ENCODE measurements at places on chromosomes 6 and 20.
A peak's percentile ranks its signal among the peaks of the same experiment; 100 is the strongest.

- peak; percentile 65 for DNase-seq
Observed at GRCh38 chr6:3960754-3961361, 111.7 kb downstream of the FAM50B start.

DNA sequence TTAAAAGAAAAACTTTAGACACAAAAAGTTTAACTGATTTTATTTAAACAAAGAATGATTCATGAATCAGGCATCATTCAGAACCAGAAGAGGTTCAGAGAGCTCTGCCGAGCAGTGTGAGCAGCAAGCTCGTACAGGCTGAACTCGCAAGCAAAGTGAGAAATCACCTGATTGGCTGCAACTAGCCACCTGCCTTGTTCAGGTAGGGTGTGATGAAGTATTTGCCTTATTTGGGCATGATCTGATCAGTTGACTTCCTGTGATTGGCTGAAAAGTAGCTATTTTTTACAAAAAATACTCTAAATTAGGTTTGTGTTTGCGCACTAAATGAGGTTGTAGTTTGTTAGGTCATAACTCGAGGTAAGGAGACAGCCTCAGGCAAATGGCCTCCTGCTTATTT is 80.7 kb downstream of the HIVEP1 start:
- DNase-seq, result no peak

DNA sequence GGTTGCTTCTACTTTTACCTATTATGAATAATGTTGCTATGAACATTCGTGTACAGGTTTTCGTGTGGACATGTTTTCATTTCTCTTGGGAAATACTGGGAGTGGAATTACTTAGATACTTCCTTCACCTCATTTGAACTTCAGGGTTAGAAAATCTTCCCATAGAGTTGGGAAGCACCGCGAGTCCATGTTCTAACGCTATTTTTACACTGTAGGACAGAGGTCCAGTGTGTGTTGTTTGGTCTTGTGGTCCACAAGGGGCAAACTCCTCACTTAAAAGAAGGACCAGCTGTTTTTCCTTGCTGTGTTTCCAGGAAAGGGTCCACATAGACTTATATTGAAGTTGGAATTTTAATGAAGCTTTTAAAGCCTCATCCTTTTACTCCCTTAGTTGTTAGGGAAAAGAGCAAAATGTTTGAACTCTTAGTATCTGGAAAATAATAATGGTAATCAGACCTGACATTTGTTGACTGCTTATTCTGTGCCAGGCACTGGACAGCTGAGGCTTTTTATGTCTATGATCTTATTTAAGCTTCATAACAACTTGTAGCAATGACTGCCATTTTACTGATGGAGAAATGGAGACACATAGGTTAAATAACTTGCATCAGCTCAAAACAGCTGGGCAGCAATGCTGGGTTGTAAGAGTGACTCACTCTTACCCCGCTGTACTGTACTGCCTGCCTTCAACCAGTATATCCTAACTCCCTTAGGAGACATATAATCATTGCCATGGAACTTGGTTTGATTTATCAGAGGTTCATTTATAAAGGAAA is 52.0 kb downstream of the CDC5L start:
- peak; percentile 23 for DNase-seq

DNA sequence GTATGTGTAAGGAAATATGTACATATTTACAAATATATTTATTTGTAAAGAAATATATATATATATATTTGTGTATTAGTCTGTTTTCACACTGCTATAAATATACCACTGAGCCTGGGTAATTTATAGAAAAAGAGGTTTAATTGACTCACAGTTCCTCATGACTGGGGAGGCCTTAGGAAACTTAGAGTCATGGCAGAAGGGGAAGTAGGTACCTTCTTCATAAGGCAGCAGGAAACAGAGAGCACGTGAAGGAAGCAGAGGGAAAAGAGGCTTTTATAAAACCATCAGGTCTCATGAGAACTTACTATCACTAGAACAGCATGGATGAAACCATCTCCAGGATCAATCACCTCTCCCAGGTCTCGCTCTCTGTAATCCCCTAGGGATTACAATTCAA is 644.5 kb upstream of the HS3ST5 start:
- DNase-seq, result no peak

DNA sequence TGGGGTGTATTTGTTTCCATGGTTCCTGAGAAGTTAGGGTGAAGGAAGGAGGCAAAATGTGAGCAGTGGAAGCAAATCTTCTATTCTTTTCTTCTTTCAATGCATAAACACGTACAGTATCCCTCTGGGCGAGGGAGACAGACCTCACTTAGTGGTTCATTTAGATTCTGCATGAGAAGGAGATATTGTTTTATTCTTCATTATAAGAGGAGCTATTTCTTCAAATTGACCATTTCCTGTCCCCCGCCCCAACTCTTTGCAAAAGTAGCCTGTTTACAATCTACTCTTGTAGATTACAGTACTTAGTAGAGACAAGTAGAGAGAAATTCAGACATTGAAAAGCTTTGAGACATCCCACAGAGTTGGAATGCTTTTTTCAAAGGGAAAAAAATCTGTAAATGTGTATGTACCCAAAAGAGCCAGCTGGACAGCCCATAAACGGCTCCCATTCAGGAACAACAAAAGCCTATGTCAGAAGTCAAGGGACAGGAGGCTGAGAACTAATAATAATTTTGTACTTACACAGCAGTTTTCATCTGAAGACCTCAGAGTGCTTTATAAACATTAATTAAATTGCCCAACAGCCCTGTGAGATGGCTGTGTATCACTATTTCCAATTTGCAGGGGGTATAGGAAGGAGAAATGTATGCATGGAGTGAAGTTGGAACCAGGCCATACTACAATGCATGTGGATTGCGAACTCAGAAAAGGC is 23.9 kb downstream of the CD83 start:
- DNase-seq, result no peak

- no peak for DNase-seq
Observed at GRCh38 chr20:1101533-1101932, 16.9 kb upstream of the PSMF1 start.

GRCh38 chr20:42130810-42131596 is 512.8 kb upstream of the CHD6 start:
- no peak for DNase-seq

- DNase-seq, result no peak
Observed at GRCh38 chr6:47377971-47378370, 68.3 kb upstream of the TNFRSF21 start.

- DNase-seq, result no peak
Observed at GRCh38 chr20:9402141-9402540, 112.2 kb upstream of the LAMP5 start.

DNA sequence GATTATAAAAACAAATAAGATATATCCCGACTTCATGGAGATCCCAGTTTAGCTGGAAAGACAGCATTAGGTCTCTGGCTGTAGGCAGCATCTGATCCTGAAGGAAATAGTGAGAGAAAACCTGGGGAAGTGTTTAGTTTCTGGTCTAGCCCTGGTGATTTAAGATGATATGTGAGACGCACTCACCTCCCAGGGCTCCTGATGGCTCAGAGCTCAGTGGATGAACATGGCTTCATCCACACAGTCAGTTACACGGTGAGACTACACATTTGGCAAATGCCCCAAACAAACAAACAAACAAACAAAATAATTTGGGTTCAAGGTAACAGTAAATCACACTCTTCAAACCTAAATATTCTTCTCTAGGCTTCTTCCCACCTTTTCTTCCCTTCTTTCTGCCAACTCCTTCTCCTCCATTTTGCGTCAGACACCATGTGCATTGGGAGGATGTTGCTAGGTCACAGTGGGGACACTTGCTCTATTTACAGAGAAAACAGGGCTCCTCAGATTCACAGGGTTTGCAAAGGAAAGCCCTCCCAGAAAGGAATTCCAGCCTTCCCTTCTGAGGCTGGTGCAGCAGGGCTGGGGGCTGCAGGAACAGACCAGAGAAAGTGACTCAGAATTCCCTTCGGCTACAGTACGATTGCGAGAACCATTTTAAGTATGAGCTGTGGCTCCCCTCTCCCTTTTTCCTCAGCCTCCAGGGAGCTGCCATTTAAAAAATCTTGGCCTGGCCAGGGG is 59.6 kb upstream of the SALL4 start:
- DNase-seq, result no peak

DNA sequence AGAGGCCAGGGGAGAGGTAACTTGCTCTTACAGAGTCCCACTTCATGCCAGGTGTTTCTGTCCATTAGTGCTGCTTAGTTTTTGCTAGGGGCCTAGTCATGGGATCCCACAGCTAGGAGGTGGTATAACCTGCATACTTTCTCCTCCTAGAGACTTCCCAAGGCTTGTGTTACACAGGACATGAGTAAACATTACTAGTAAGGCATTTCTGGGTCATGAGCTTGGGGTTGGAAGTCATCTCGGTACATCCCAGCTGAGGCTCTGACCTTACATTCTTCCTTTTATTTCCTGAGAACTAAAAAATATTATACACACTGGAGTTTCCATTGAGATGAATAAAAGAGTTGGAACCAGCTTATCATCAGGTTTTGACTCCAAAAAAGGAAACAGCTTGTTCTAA is 20.9 kb upstream of the PNPLA1 start:
- peak; percentile 66 for DNase-seq

- DNase-seq, result no peak
Observed at GRCh38 chr6:161508341-161508740, 234.5 kb upstream of the AGPAT4 start.

GRCh38 chr6:7078856-7079255 is 28.9 kb upstream of the RREB1 start:
- DNase-seq, result no peak

GRCh38 chr6:124765280-124765679 is 197.0 kb upstream of the RNF217 start:
- DNase-seq, result no peak

DNA sequence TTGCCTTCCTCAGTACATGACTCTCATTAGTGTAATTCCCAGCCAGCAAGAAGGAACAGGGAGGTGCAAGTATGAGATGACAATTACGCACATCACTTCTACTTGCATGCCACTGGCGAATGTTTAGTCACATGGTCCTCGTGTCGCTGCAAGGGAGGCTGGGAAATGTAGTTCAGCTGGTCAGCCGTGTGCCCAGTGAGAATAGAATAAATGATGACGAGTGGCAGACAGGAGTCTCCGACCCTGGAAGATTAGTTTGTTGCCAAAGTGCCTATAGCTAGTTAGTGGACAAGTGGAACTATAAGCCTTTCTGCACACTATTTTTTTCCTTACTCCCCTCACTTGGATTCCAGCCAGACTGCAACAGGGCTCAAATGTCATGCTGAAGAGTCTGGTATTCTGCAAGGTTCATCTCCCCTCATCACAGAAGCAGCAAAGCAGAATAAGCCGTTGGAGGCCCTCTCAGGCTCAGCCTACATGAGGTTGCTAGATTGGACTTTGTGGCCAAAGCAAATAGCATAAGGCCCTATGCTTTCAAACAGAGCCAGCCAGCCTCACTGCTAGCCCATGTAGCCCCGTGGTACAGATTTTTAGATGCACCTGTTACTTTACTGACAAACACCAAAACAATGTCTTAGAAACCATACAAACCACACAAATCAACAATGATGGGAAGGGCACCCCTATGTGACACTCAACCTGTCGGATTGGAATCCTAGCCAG is 9.7 kb downstream of the LINC00237 start:
- peak; percentile 39 for DNase-seq

- no peak for DNase-seq
Observed at GRCh38 chr6:13445744-13446115, 41.7 kb downstream of the GFOD1 start.

GRCh38 chr6:163352011-163352685 is 62.4 kb upstream of the QKI start:
- DNase-seq, result no peak

DNA sequence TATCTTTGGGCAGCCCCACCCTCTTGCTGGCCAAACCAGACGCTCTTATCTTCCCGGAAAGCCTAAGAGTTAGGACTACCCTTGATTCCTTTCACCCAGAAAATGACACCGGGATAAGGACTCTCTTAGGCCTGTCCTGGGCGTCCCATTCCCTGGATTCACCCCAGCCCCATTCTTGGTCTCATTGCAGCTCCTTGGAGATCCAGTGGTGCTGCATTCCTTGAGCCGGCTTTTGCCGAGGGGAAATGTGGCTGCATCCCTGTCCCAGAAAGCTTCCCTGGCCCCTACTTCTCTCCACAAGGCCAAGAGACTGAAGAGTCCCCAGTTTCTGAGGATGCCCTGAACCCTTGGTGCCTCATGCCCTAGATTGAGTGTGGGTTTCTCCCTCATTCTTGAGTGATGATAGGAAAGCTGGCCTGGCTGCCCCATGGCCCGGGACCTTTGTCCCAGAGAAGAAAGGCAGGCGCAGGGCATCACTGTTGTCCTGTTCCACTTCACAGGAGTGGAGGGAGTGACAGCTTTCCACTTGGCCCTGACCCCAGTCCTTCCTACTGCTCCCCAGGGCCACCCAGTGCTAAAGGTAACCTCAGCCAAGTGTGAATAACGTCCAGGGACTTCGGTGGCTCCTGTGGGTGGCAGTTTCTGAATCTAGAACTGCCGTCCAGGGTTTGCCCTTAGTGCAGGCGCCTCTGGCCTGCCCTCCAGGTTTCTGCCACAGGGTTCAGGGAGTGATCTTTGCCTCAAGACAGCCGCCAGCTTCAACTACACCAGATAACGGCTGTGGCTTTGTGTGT is 42.7 kb upstream of the MYL9 start:
- no peak for DNase-seq

DNA sequence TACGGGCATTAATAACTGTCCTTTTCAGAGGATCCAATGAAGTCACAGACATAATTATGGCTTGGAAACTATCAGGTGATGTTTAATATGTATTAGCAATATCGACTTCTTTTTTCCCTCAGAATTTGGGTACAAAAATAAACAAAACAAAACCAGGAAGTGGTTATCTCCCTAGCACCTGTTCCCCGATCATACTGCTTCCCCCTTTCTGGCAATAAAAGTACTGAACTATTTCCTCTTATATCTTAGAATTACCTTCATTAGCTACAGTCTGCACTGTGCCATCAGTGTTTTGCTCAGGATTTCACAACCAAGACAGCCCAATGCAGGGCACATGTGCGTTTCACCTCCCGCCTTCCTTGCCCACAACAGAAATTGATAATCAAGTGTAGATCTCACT is 216.9 kb upstream of the BTBD3 start:
- DNase-seq, result no peak

DNA sequence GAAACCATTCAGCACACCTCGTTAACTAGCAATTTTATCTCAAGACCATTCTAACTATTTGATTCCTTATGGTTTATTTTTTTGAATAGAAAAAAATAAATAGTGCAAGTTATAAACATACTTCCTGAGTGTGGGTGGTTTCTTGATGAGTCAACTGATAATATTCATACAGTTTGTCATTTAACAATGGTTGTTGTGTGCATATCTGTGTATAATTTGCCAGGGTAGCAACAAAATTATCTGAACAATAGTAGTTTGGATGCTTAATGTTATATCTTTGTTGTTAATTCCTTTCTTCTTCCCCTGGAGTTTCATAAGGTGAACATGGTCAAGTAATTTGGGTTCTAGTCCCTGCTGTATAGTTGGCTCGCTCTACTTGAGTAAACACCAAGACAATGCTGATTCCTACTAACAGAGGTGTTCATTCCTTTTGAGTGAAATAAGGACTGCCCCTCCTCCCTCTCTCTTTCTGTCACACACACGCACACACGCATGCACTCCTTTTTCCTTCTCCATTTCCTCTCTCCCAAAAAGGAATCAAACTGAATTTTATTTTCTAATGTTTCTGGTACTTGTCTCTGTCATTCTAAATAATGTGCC is 938.1 kb upstream of the EPHA7 start:
- DNase-seq, result peak; percentile 5

- DNase-seq, result no peak
Observed at GRCh38 chr6:144087789-144088426, 7.5 kb downstream of the SF3B5 start.

- no peak for DNase-seq
Observed at GRCh38 chr6:139644821-139645220, 270.4 kb upstream of the CITED2 start.

GRCh38 chr6:3397229-3398164 is 59.4 kb downstream of the SLC22A23 start:
- DNase-seq, result no peak

- no peak for DNase-seq
Observed at GRCh38 chr20:8129211-8129976, 2.7 kb upstream of the PLCB1 start.
